ENCODE measurements at places on chromosomes 12 and 14.
A peak's percentile ranks its signal among the peaks of the same experiment; 100 is the strongest.

- DNase-seq, result no peak
Measured at GRCh38 chr14:63203618-63204406, 431 bp upstream of the RHOJ start.

DNA sequence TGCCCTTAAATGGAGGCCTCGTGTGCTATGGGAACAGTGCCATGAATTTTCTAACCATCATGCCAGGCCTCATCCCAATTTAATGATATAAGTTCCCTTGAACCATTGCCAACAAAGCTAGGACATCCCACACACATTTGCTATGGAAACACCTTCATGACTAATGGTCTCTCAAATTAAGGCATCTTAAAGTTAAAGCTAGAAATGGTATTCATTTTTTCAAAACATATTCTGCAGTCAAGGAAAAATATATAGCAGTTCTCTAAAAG lies 117.3 kb downstream of the BTG1 start:
- no peak for DNase-seq

GRCh38 chr14:21244544-21244943 lies 24.7 kb downstream of the HNRNPC start:
- DNase-seq, result no peak

GRCh38 chr14:22391908-22392565 lies 197.0 kb downstream of the DAD1 start:
- no peak for DNase-seq

- DNase-seq, result no peak
Measured at GRCh38 chr14:60254176-60254575, 5.2 kb downstream of the PPM1A start.

GRCh38 chr14:24634158-24634557 lies at the start of gene GZMB:
GZMB (minus strand) TSS chr14:24634190; CDS start chr14:24634160, 30 bp downstream.
- peak; percentile 81 for DNase-seq

- DNase-seq, result no peak
Measured at GRCh38 chr12:11834931-11835330, 185.5 kb downstream of the ETV6 start.

DNA sequence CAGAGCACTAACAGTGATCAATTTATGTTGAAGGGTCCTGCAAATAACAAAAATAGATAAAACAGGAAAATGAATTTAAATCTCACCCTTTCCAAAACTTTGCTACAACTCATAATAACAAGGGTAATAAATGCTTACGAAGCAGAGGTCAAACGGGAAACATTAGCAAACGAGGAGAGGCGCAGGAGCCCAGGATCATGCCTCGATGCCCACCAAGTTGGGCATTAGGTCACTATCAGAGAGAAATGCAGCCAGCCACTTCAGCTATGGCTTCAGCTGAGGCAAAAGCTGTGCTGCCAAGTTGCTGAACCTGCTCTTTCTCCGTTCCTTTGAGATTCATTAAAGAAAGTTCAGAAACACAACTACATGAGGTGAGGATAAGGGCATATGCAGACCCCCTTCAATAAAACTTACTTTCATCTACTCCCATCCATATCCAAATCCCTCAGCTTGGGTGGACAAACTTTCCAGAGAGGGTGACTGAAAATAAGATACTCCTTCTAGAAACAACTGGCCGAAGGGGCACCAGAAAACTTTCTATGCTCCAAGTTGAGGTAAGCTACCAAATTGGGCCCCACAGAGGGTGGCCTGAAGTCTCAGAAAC lies 7.9 kb downstream of the NKX2-1 start:
- no peak for DNase-seq

DNA sequence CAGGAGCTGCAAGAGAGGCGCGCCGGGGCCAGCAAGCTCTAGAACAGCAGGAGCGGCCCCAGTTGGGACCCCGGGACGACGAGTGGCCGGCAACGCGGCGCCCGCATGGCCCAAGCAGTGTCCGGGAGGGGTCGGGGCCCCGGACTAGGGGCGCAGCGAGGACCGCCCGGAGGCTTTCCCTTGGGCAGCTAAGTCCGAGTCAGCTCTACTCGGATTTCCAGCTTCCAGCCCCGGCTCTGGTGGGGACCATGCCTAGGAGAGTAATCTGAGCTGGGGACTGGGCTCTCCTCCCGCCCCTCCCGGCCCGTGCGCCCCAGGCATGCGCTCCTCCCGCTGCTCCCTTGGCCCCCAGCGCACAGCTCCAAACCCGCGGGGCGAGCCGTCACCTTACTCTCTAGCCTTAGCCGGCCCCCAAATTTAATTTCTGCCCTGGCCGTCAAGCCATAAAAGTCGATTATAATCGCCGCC lies 41.6 kb upstream of the CAPRIN2 start:
- no peak for DNase-seq

DNA sequence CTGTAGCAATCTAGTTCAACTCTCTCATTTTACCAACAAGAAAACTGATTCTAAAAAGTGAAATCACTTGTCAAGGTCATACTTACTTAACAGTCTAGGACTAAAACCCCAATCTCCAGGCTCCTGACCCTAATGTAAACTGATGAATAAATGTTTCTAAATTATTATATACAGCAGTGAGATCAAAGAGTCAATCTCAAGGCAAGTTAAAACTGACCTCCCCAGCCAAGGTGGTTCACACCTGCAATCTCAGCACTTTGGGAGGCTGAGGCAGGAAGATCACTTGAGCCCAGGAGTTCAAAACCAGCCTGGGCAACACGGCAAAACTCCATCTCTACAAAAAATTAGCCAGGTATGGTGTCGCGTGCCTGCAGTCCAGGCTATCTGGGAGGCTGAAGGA lies 15.3 kb downstream of the CLIP1 start:
- no peak for DNase-seq

- DNase-seq, result no peak
Measured at GRCh38 chr14:33606591-33606990, 344.3 kb downstream of the EGLN3 start.

DNA sequence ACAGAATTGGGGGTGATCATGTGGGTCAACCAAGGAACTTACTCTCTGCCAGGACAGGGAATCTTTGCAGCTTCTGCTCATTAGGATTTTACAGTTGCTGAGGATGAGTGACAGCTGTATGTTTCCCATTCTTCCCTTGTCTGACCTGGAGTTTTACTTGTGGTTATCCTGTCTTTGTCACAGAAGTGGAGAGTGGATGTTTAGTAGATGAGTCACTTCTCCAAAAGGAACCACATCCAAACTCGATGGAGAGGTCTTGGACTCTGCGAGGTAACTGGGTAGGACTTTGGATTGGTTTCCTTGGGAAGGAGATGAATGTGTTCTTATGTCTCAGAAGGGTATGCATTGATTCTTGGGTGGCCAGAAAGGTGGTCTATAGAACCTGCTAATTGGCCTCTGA lies 53.8 kb upstream of the USP44 start:
- DNase-seq, result no peak

- no peak for DNase-seq
Measured at GRCh38 chr12:33322519-33322918, 117.1 kb downstream of the SYT10 start.

DNA sequence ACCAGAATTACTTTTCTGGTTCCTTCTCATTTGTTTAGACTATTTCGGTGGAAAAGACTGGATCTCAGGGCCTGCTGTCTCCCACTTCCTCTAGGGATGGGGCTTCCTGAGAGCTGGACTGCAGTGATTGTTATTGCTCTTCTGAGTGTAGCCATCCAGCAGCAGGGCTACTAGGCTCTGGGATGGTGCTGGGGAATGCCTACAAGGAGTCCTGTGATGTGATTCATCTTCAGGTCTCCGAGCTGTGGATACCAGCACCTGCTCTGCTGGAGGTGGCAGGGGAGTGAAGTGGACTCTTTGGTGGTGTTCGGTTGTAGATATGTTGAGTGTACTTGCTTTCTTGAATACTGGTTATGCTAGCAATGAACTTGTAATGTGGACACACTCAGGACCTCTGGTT lies 42.7 kb downstream of the AEBP2 start:
- no peak for DNase-seq

DNA sequence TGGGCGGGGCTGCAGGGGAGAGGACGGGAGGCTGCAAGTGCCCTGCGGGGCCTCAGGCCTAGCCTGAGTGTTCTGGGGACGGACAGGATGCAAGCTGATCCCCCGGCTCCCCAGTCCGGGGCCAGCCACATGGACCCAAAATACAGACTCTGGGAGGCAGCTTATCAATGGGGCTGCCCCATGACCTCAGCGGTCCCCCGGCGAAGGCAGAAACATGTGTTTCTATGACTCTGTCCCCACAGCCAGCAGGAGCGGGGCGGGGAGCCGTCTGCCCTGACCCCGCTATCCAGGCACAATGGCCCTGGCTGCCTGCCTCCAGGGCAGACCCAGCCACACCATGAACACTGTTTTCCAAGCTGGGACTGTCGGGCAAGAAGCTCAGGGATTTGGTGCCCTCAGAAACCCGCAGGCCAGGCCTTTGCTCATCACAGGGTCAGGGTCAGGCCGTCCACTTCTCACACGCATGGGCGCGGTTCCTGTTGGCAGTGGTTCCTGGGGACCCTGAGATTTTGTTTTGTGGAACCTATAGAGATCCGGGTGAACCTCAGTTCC lies 75.0 kb downstream of the RFLNA start:
- DNase-seq, result no peak

GRCh38 chr14:23045419-23046357 lies 3.7 kb downstream of the PSMB11 start:
- no peak for DNase-seq

GRCh38 chr14:79021766-79022165 lies 851.6 kb downstream of the NRXN3 start:
- DNase-seq, result no peak

- DNase-seq, result no peak
Measured at GRCh38 chr12:117629454-117629853, 268.0 kb upstream of the NOS1 start.

DNA sequence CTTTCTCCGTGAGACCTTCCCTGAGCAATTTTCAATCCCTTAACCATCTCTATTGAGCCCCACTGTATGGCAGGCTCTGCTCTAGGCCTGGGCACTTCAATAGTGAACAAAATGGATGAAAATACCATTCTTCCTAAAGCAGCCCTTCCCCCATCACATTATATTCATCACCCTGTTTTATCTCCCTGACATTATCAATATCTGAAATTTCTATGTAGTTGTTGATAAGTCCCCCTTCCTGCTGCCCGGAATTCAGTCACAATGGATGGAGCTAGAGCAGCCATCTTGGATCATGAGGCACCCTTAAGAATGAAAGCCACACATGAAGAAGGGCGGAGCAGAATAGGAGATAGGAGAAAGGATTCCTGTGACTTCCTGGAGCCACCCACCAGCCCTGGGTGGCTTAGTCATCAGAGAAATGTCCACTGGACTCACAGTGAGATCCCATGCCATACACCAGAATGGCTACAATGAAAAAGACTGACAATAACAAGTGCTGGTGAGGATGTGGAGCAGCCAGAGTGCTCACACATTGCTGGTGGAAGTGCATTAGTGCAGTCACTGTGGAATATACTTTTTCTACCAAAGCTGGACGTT lies 33.9 kb downstream of the SCARB1 start:
- no peak for DNase-seq

- peak; percentile 32 for DNase-seq
Measured at GRCh38 chr14:54722791-54723432, 156.0 kb downstream of the SAMD4A start.

GRCh38 chr14:97268097-97268496 lies 470.9 kb downstream of the VRK1 start:
- DNase-seq, result no peak

DNA sequence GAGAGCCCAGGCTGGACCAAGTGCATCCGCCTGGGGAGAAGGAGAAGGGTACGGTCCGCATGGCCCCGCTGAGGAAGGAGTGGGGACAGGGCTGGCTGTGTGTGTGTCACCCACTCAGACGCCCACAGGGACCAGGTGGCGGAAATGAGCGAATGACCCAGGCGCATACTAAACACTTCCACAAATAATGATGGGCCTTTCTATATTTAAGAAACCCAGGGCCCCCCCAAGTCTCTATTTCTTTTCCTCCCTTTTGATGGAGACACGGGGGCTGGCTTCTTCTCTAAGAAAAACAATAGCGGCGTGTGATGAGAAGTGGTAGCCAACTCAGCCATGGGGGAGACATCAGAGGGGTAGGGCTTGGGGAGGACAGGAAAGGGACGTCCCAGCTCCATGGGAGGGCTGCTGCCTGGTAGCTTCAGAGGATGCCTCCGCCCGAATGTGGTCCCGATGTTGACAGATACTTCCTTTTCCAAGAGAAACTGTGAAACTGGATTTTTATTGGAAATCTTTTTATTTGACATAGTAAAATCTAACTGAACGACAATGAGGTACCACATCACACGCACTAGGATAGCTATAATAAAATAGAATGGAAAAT lies 6.3 kb upstream of the MAP1LC3B2 start:
- DNase-seq, result no peak

- no peak for DNase-seq
Measured at GRCh38 chr12:52551216-52551865, 1.6 kb downstream of the KRT71 start.

GRCh38 chr14:69715725-69716477 lies 51.0 kb upstream of the SRSF5 start:
- no peak for DNase-seq

DNA sequence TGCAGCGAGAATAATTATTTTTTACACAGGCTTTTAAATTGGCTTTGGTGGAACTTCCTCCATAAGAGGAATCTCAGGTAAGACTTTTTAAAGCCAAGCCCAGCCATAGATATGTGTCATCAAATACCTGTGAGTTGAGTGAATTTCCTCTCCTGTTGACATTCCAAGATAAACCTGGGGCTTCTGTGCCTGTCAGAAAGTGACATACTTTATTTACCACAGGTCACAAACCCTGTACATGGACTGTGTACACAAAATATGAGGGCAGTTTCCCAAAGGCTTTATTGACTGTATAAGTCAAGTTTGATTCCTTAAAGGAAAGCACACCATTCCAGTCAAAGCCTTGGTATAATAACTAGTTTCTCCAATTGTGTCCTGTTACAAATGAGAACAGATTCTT lies 25.9 kb upstream of the SRSF5 start:
- DNase-seq, result no peak

- no peak for DNase-seq
Measured at GRCh38 chr12:88994537-88994936, 357.8 kb downstream of the DUSP6 start.

GRCh38 chr12:88230271-88230670 lies 88.2 kb downstream of the TMTC3 start:
- DNase-seq, result no peak

GRCh38 chr12:19128485-19128884 lies 1.0 kb upstream of the PLEKHA5 start:
- DNase-seq, result no peak

DNA sequence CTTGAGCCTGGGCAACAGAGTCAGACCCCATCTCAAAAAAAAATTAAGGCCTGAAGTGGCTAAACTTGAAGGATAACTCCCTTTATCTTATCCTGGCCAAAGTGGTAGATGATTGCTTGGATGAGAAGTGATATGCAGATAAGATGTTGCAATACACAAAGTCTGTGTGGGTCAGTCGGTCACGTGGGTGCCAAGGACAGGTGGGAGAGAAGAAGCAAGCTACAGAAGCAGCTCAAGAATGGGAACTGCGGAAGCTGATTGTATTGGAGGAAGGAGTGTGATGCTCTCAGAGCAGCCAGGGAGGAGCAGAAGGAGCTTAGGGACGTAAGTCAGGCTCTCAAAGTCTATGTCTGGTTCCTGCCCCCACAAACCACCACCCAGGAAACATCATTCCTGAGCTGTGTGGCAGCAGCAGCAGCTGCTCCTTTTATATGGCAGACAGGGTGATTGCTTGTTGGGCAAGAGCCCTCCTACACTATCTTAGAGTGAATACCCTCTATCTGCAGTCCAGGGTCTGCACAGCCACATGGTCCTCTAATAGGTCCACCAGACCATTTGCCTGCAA lies 54.5 kb downstream of the ATP2A2 start:
- DNase-seq, result no peak

- DNase-seq, result no peak
Measured at GRCh38 chr12:127606476-127607015, 660.4 kb upstream of the TMEM132C start.

- DNase-seq, result no peak
Measured at GRCh38 chr12:50275556-50275955, 7.8 kb downstream of the LIMA1 start.
